Temporal lobe (tissue), 4 donors: ENCODE measurements at places on chromosomes 6 and 20. TPM values are rescaled to one million over a fixed set of nuclear protein-coding genes. Genes with fewer than 3 reads are reported as not detected.

The CAPN11 gene
- 0.25 TPM for total RNA-seq

The JPH2 gene
- under 0.01 TPM for total RNA-seq

The NINL gene
- 15.5 TPM for total RNA-seq

The RIPK1 gene
- 8.4 TPM for total RNA-seq

The TNXB gene
- total RNA-seq, result 10.1 TPM

The MYCT1 gene
- 3.0 TPM for total RNA-seq

The SHLD1 gene
- total RNA-seq, result 6.6 TPM

The SEL1L2 gene
- under 0.01 TPM for total RNA-seq

The SS18L1 gene
- total RNA-seq, result 64.7 TPM

The PRND gene
- 0.25 TPM for total RNA-seq

The KHDC1L gene
- 0.49 TPM for total RNA-seq

The DOK5 gene
- total RNA-seq, result 152 TPM

The AK9 gene
- total RNA-seq, result 40.8 TPM
